GM04503 (cell line): ENCODE measurements at places on chromosomes 6 and 20.

DNA sequence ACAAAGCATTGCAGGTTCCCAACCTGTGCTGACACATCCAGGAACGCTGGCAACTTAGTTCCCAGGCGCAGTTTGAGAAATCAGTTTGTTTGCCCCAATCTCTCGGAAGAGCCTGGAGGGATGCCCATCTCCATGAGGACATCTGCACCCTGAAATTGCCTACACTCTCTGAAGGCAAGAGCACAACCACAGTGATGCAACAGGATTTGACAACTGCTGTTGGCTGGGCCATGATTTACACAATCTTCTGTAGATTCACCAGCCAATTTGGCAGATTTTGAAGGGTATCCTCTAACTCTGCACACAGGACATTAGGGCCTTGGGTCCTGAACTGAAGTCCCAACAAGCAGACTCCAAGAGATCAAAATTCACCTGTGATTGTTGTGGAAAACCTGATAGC, 3.4 kb downstream of the APMAP start:
- no peak for DNase-seq

DNA sequence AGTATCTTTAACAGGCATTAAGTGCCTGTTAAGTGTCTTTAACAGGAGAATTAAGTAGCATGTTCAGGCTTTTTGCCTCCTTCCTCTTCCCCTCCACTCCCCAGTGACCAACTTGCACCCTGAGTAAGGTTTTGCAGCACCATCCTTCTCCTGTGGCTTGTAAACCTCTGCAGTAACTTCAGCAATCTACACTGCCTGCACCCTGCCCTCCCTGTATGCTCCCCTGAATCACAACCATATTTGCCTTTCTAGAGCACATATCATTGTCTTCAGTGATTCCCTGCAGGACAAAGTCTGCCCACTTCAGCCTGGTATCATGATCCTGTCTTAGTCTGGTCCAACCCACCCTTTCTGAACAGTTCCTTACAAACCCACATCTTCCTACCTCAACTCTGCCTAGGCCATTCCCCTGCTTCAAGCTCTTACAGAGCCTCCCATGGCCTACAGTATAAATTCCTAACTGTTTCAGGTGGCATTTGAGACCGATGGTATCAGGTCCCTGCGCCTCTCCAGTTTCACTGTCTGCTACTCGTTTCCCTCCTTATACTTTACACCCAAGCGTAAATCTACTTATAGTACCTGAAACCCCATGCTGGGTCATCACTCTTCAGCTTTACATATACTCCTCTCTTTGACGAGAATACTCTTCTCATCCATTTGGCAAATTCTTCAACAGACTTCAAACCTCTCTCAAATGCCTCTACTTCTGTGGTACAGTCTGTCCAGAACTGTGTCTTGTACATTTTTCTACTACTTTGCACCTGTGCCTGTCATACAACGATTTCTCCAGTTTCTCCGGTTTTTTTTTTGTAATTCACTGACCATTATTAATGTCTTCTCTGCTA, 69.8 kb downstream of the ZHX3 start:
- DNase-seq: no peak

- DNase-seq: no peak
Observed at GRCh38 chr6:118186672-118187567, 279.9 kb downstream of the SLC35F1 start.

DNA sequence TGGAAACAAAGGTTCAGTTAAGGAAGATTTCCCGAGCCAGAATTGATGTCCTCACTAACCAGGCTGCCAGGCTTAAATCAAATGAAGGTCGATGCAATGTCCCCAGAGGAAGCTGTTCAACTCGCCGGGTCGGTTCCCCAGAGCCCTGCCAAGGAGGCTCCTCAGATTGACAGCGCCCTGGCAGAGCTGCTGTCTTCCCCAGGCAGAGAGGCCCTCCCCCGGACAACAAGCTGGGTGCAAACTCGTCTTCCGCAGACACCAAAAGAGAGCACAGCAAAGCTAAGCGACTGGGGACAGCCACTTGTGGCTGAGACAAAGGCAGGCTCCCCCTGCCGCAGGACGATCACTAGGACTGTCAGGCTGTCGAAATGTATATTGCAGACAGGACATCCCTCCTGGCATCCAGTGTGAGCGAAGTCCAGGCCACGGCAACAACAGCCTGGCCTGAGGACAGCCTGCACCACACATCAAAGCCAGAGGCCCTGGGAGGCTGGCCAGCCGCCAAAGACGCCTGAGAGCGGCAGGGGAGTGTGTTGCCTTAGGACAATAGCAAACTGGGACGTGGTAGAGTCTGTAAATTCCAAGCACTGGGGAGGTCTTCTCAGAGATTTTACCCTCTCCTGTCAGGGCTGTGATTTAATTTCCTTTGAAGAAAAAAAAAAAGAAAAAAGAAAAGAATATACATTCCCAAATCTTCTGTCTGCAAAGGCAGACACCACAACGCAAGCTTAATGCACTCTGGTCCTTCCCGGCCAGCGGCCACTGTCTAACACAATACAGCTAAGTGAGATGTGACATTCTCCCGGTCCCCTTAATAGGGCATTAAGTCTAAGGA, 99.1 kb downstream of the HIVEP2 start:
- DNase-seq: no peak
